ENCODE measurements at places on chromosomes 1 and 21.
A peak's percentile ranks its signal among the peaks of the same experiment; 100 is the strongest.

DNA sequence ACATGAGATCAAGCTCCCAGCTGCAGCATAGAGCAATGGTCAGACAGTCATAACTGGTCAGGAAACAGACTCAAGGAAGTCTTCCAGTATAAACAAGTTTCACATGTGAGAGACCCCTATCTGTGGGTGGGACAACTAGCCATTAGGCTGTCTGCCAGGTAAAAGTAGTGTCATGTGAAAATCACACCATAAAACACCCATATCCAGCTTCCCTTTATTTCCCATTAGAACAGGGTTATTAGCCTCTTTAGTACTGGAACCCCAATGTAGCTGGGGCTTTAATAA, 426.7 kb downstream of the KCNT2 start:
- no peak for DNase-seq

- DNase-seq, result peak; percentile 64
These were observed 169.3 kb downstream of the ST6GALNAC5 start for GRCh38 chr1:77036560-77036959.

DNA sequence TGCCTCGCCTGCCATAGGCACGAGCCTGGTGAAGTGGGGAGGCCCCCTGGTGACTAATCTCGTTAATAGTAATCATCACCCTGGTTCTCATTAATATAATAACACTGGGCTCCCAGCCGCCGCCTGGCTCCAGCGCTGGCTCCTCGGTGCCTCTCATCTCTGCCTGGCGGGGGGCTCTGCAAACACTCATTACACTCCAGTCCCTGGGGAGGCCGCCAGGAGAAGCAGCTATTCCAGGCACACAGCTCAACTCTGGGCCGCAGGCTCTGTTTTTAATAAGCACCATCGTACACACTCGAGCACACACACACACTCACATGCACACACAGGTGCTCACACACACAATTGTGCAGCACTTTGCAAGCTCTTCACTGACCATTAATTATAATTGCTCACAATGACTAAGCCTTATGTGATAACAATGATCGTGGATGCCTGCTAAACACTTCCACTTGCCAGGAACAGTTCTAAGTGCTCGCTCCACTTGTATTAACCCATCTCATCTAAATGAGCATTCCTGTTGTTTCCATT, 52.2 kb downstream of the SDC3 start:
- DNase-seq, result peak; percentile 91

DNA sequence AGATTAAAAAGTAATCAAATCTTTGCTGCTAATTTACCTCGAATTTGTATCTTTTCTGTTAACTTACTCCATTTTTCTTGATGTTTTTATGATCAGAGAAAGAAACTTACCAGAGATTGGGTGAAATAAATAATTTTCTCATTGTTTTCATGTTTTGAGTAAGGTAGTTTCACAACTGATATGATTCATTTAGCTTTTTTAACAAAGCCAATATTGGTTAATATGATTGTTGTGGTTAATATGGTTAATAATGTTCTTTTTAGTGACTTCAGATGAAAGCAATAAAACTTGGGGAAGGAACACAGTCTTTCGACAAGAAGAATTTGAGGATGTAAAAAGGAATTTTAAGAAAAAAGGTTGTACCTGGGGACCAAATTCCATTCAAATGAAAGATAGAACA, 48.1 kb downstream of the MAP3K21 start:
- no peak for DNase-seq

GRCh38 chr1:96722161-96722922, 758 bp downstream of the PTBP2 start:
- peak; percentile 85 for DNase-seq
